ENCODE measurements at places on chromosomes 16 and 17.
A peak's percentile ranks its signal among the peaks of the same experiment; 100 is the strongest.

- DNase-seq = no peak
Observed at GRCh38 chr17:47914306-47914948, 18.4 kb downstream of the SP2 start.

GRCh38 chr17:77373299-77374169 lies 232.8 kb downstream of the SEC14L1 start:
- no peak for DNase-seq

DNA sequence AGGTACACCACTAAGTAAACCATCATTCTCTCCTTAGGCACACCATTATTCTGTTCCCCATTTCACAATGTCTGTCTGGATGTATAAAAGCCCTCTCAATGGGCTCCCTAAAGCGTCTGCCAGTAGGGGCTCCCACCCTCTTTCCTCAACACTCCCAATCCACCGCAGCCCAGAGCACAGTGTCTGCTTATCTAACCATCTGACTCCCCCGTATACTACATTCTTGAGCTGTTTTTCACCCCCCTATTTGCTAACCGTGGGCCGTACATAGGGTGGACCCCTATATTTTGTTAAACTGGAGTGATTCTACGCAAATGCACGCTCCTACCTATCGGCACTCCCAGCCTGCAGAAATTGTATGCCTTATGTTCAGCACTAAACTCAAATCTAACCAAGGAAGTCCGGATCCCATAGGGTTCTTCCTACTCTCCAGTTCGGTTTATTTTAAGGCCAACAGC lies 685 bp upstream of the PSMD3 start:
- peak; percentile 53 for DNase-seq

DNA sequence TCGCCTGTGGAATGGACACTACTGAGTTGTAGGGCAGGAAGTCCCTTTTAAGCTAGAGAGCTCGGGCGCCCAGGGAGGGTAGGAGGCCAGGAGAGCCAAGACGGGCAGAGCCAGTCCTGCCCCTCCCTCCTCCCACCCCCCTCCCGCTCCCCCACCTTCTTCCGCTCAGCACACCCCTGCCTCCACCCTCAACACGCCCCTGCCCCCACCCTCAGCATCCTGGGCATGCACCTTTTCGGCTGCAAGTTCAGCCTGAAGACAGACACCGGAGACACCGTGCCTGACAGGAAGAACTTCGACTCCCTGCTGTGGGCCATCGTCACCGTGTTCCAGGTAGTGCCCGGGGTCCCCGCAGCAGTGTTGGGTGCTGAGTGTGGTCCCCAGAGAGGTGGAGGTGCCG lies 18.3 kb downstream of the TPSG1 start:
- DNase-seq = no peak
